ENCODE measurements at places on chromosomes 16 and 17.

DNA sequence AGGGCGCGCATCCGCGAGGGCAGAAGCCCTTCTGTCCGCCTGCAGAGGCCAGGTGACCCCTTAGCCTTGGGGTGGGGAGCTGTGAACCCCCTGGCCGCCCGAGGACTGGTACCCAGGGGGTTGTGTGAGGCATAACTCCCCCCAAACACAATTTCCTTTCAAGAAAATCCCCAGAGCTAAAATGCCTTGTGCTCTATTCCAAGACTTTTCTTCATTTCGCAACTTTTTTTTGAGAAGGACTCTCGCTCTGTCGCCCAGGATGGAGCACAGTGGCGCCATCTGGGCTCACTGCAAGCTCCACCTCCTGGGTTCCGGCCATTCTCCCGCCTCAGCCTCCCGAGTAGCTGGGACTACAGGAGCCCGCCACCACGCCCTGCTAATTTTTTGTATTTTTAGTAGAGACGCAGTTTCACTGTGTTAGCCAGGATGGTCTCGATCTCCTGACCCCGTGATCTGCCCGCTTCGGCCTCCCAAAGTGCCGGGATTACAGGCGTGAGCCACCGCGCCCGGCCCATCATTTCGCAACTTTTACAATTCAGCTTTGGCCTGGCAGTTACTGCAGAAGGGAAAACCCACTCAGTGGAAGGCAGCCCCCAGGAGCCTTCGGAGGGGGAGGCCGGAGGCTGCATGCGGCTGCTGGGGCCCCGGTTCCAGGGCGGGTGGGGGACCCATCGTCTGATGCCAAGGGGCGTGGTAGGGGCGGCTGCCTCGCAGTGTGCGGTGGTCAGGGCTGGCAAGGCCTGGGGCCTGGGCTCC, 963 bp upstream of the APRT start:
- DNase-seq: no peak

DNA sequence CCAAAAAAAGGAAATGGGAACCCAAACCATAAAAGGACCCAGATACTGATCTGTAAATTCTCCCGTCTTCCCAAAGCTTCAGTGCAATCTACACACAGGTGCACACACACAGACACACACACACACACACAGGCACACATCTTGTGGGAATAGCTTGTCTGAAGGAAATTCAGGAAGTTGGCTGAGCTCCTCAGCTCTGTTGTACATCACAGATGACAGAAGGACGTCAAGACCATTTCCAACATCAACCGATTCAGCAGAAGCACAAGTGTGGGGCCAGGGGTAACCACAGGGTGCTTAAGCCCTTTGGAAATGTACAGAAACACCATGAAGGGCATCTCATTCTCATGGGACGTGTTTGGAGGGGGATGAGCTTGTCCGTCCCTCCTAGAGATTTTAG, 498.1 kb upstream of the PSMD7 start:
- no peak for DNase-seq

DNA sequence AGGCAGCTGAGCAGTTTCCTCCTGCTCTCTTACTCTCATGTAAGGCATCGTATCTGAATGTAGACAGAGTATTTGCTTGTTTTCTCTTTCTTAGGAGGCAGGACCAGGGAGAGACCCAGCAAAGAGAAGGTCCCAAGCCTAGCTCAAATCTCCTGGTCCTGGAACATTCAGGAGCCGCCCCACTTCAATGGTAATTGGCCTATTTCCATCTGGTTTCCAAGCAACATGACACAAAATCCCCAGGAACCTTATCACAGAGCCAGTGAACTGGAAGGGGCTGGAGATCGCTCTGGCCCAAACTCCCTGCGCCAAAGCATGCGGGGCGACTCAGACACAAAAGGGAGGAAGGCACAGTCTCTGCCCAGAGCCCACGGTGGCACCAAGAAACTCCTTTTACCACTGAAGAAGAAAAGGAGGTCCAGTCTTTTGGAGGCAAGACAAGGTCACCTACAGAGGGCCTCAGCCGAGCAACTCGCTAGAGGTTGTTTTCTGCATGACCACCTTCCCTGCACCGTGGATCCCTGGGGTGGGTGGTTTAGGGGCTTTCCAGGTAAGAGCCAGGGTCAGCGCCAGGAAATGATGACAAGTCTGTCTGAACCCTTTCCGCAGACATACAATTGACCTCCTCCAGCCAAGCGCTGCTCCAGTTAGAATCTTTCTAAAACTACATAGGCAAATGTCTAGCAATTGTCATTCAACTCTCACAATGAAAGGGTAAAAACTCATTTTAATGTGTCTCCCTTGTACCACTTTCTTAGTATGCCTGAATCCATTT, 394.7 kb downstream of the SOX9 start:
- no peak for DNase-seq

- DNase-seq: no peak
Observed at GRCh38 chr17:56640116-56640515, 46.6 kb downstream of the NOG start.

DNA sequence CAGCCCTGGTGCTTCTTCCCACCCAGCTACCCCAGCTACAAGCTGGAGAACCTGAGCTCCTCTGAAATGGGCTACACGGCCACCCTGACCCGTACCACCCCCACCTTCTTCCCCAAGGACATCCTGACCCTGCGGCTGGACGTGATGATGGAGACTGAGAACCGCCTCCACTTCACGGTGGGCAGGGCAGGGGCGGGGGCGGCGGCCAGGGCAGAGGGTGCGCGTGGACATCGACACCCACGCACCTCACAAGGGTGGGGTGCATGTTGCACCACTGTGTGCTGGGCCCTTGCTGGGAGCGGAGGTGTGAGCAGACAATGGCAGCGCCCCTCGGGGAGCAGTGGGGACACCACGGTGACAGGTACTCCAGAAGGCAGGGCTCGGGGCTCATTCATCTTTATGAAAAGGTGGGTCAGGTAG, 3.6 kb downstream of the GAA start:
- DNase-seq: no peak

All from epithelial cell of prostate (primary cell).